A549 treated with dexamethasone at 1 μM for 4 hours (cell line): ENCODE measurements at places on chromosomes 1 and 21. TPM values are rescaled to one million over a fixed set of nuclear protein-coding genes. Genes with fewer than 3 reads are reported as not detected.

The SELENBP1 gene
- total RNA-seq: 6.2 to 7.8 TPM (median 6.6 TPM) in 5 replicates

The ACTRT2 gene
- not detected in 5 replicates for total RNA-seq

The PCNX2 gene
- total RNA-seq: 6.3 to 10.2 TPM (median 9.2 TPM) in 5 replicates

The PCNT gene
- total RNA-seq: 10.9 to 16.1 TPM (median 15.2 TPM) in 5 replicates
